ENCODE measurements at places on chromosomes 3 and 15.

DNA sequence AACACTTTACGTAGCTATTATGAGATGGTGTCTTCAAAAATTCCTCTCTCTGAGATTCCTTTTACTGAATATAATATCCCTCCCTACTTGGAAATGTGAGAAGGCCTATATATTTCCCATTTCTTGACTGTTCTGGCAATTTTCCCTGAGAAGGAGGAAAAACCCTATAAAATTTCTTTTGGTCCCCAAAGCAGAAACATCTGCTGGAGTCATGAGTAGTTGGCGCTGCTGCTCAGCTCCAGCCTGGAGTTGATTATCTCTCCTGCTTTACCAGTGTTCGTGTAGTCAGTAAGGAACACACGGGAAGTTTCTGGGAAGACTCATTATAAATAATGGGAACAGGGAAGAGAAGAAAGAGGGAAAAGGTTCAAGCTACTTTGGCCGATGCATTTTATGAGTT lies 680.1 kb downstream of the EPHA3 start:
- no peak for DNase-seq

- DNase-seq = no peak
Measured at GRCh38 chr3:139296141-139296718, 47.6 kb upstream of the MRPS22 start.

DNA sequence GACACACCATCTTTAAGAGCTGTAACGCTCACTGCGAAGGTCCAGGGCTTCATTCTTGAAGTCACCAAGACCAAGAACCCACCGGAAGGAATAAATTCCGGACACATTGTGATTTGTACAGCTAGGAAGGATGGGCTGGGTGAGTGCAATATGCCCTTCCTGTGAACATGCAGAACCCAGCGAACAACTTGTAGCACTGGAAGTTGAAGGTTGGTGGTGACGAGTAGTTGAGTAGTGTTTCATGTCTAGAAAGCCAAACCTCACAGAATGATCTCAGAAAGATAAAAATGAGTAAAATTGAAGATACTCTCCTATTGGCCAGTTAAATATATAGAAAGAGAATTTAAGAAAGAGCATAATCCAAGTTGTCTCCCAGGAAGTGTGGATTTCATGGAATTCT lies 462.2 kb upstream of the CFAP20DC start:
- DNase-seq = no peak

- DNase-seq = no peak
Measured at GRCh38 chr15:58566029-58566428, 134.2 kb downstream of the LIPC start.

DNA sequence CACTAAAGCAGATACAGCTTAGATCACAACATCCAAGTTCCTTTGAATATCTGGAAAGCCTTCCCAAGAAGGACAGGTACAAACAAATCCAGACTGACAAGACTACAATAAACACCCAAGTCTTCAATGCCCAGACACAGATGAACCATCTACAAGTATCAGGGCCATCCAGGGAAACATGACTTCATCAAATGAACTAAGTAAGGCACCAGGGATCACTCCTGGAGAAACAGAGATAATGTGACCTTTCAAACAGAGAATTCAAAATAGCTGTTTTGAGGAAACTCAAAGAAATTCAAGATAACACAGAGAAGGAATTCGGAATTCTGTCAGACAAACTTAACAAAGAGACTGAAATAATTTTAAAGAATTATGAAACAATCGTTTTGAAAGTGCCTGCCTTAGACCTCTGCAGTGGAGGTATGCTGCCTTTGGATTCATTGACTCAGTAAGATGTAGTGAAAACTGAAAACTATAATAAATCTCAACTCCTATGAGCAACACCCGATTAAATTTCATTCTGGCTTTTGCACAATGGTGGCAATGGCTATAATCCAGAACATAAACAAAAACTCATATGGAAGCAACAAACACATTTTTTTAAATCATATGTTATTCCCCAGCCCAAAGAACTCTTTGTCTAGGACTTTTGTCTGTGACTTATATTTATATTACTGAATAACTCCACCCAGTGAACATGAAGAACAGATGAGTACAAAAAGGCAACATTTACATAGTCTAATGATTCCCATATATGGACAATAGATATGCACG lies 12.6 kb upstream of the COL8A1 start:
- no peak for DNase-seq

DNA sequence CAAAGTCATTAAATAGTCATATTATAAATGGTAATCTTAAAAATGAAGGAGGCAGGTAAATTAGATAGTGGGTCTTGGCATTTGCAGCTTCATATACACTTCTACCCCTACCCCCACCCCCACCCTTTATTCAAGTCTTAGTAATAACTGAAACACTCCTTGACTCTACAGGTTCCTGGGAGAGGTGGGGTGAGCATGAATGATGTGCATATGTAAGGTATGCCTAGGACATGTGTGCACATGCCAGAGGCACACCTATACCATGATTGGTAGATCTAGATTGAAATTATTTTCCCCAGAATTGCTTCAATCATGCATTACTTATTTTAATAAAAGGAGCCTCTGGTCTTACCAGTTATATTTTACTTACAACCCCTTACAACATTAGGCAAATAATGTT lies 40.1 kb upstream of the PDCD6IP start:
- no peak for DNase-seq

DNA sequence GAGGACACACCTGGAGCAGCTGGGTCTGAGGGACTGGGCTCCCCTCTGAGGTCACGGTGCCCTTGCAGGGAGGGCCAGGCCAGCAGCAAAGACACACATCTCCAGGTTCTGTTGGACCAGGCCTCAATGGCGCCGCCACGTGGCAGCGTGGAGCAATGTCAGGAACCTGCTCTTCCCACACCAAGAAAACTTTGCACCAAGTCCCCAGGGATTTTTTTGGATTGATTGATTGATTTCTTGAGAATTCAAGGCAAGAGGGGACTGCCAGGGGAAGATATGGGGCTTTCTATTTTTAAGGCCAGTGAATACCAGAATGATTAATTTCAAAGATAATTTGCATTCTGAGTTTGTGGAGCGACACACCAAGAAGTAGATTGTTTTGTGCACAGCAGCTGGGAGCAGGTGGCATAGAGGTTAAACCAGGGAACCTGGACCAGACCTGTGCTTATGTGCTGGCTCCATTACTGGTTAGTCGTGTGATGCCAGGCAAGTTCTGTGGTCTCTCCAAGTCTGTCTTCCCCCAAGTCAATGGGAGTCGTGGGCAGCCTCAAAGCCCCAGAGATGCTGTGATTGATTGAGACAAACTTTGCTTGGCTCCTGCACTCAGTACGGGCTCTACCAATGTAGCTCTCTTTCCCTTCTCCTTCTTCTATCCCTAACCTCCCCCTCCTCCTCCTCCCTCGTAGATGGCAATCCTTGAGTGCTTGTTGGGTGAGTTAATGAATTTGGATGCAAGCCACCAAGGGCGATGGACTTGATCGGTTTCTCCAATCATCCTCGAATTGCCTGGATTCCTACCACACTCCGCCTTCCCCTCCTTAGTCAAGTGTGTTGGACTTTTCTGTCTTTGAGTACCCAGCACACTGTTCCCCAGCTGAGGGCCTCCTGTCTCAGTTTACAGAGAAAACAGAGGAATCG lies 96.2 kb upstream of the TRPM1 start:
- peak; percentile 31 for DNase-seq

DNA sequence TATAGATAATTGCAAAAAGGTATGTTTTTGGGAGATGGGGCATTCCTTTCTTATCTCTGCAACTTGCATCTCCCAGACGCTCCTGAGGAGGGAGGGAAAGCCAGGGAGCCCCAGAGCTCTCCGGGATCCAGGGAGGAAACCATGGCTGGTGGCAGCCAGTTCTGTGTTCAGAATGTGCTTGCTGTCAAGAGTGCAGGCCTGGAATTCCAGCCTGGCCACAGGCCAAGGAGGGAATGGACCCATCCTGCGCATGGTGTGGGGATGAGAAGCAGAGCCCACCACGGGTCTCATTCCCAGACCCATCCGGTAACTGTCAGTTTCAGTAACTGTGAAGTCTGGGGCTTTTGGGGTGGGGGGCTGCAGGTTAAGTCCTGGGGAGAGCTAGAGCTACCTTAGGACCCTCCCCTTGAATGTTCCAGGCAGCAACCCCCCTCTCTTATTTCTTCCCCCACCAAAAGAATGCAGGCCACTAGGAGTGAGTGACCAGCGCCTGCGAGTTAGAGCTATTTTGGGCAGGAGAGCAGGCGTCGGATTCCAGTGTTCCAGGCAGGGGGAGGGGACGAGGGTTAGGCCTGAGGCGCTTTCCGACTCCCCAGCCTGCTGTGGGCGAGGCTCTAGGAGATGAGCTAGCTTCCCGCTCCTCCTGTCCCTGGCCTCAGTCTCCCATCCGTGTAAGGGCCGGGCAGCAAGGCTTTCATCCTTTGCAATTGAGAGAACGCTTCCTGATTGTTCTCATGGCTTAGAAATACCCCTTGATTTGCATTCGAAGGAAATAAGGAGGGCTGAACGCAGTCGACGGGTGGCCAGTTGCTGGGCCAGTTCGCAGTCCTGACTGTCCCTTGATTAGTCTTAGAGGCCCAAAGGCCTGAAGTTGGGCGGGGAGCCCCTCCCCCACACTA lies 781 bp upstream of the DAG1 start:
- peak; percentile 91 for DNase-seq

DNA sequence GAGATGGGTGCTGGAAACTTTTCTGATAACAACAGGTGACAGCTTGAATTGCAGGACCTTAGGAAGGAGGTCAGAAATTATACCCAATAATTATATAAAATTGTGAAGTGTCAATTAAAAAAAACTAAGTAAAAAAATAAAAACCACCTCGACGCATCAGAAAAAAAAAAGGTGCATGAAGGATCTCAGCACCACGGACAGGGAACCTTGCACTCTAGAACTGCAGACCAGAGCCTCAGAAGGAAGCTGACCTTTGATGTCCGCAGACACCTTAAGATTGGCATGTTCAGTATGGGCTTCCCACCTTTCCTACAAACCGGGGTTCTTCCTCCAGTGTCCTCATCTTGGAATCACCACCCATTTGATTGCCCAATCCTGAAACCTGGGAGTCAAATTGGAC lies 60.9 kb downstream of the SCN10A start:
- no peak for DNase-seq

- no peak for DNase-seq
Measured at GRCh38 chr3:8555725-8556472, 54.3 kb downstream of the LMCD1 start.

GRCh38 chr15:56038015-56038414 lies 44.6 kb upstream of the NEDD4 start:
- no peak for DNase-seq

- DNase-seq = no peak
Measured at GRCh38 chr3:139236336-139236735, 107.5 kb upstream of the MRPS22 start.

- no peak for DNase-seq
Measured at GRCh38 chr3:14507305-14507741, 32.8 kb downstream of the GRIP2 start.

DNA sequence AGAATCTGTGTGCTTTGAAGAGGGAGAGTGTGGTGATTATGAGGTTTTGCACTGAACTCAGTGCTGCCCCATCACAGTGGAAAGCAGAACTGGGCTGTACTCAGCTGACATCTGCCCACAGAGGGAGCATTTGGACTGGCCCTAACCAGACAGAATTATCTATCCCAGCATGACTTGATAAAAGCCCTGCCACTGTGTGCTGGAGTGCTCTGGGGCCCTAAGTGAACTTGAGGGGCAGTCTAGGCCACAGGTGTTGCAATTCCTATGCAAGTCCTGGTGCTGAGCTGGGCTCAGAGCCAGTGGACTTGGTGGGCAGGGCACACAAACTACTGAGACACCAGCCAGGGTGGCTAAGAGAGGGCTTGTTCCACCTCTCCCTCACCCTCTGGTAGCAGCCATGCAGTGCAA lies 269.2 kb upstream of the CTNNB1 start:
- DNase-seq = no peak

- no peak for DNase-seq
Measured at GRCh38 chr3:38313263-38313662, 31.2 kb downstream of the SLC22A14 start.

DNA sequence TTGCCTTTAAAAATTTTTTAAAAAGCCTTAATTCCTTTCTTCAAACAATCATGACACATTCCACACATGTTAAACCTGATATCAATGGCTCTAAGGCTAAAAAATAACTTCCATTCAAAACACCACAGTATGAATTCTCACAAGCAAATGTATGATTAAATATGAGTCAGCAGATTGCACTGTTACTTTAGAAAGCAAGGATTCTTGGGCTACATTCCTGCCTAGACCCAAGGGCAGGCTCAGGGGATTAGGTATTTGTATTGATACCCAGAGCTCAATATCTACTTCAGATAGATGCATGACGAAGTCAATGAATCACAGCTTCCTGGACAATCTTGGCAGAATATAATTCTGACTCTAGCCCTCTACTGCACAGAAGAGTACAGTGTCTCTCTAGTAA lies 65.7 kb downstream of the RARB start:
- DNase-seq = no peak

- no peak for DNase-seq
Measured at GRCh38 chr3:102512734-102513504, 78.1 kb downstream of the ZPLD1 start.

Data from HAP-1 (cell line).